HFFc6 (cell line): ENCODE measurements at places on chromosomes 13 and 19.

DNA sequence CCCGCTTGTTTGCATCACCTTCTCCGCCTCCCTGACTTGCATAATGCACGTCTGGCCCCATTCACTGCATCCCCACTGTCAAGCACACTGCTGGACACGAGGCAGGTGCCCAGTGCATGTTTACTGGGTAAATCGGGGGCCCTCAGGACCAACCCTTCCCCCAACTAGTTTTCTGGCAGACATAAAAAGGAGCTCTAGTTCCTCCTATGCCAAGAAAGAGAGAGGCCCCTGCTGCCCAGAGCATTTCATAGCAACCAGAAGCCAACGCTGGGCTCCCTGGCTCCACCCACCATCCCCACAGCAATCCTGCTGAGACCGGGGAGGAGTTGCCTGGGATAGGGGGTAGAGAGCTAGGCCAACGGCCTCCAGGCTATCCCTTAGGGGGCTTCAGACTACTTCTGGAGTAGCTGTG is 23.2 kb downstream of the ANKRD27 start:
- no peak for DNase-seq

- no peak for DNase-seq
Observed at GRCh38 chr13:89310943-89311672, 1639.9 kb downstream of the SLITRK5 start.

DNA sequence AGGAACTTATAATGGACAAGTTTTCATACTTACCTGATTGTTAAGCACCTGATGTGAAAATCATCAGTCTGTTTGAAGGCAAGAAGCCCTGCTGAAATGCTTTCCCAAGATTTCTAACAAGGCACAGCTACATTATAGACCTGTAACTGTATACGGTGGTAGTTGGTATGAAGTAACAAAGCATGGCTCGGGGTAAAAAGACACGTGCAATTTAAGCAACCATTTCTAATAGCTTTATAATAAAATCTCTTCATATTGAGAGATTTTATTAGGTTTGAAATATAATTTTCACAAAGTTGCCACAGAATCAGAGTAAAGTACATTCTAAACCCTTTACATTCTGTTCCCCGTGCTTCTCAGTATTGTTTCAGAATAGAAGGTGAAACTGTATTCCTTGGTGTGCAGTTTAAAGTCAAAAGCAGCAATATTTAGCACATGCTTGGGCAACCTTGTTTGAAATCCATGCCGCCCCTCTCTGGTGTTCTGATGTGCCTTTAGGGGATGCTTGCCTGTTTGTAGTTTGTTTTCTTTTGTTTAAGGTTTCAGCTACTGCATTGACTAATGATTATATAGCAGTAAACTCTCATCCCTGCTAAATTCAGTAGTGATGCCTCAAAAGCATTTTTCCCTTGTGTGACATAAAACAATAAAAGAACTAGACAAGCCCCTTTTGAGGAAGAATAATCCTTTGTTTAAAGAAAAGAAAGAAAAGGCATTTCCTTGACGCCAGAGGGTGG is 125.2 kb upstream of the OBI1 start:
- DNase-seq: no peak

GRCh38 chr13:96473526-96474180 is 383.7 kb downstream of the HS6ST3 start:
- DNase-seq: no peak

DNA sequence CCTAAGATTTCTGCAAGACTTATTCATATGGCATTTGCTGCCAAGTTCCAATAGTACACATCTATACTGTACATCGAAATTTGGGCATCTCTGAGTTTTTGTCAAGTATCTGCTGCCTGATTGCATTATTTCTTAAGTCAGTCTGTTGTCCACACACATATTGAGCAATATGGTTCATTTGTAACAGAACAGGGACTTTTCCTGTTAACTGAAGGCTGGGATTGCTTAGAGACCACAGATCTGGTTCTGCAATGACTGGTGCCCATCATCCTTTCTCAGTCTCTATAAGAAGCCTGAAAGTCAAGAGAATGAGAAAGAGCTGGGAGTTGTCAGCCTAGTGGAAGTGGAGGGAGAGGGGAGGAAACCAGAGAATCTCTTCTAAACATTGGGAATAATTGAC is 22.5 kb upstream of the MYCBP2 start:
- no peak for DNase-seq

DNA sequence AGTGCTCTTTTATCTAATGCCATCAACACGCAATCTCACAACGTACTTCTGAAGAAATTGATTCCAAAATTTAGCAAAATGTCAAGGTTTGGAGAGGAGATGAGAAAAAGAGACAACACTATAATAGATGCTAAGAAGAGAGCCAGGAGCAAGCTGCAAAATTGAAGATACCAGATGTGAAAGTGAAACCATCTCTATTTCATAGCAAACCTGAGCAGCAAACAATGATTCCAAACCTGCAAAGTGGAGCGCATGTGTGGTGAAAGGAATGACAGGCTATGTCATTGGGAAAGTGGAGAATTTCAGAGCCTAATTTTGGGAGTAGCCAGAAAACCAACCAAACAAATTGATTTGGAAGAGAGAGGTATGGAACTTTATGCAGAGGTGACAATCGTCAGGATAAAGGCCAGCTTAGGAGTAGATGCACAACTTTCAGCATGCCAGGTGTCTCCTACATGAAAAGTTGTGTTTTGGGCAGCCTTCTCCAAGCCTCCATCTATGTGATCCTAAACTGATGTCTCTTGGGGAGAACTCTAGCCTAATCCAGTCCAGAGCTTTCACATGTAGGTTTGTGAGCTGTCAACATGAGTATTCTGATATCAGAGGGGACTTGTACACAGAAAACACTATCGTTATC is 158.4 kb upstream of the FNDC3A start:
- no peak for DNase-seq

DNA sequence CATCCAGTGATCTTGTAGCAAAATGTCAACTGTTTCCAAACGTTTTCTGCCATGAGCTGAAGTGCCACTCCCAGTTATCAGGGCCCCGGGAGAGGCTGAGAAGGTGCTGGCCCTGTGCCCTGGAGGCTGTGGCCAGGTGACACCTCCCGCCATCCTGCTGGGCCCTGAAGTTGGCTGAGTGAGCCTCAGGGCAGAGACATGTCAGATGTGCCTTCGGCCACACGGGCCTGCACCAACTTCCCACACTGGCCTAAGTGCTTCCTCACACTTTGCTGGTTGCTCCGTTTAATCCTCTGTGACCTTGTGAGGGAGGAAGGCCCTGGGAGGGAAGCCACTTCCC is 4.8 kb downstream of the ADPRHL1 start:
- DNase-seq: no peak

DNA sequence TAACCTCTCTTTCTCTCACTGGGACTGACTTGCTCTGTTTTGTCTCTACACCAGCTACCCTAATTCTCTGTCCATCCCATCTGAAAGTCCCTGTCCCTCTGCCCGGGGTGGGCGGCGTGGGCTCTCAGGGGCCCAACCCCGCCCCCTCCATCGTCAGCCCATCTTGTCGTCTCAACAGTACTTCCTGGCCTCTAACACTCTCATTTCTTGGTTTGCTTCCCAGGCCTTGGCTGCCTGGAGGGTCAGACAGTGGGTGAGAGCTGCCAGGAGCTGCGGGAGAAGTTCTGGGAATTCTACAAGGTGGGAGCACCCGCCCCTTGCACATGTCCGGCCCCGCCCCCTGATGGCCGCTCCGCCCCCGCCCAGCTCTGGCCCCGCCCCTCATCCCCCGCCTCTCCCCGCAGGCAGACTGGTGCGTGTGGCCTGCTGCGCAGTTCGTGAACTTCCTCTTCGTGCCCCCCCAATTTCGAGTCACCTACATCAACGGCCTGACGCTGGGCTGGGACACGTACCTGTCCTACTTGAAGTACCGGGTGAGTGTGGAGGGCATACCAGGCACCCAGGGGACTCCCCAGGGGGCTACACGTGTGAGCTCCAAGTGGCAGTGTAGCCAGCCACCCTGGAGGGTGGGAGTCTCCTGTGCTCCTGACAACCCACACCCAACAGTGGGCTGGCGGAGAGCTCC is 1.7 kb downstream of the MPV17L2 start:
- no peak for DNase-seq

DNA sequence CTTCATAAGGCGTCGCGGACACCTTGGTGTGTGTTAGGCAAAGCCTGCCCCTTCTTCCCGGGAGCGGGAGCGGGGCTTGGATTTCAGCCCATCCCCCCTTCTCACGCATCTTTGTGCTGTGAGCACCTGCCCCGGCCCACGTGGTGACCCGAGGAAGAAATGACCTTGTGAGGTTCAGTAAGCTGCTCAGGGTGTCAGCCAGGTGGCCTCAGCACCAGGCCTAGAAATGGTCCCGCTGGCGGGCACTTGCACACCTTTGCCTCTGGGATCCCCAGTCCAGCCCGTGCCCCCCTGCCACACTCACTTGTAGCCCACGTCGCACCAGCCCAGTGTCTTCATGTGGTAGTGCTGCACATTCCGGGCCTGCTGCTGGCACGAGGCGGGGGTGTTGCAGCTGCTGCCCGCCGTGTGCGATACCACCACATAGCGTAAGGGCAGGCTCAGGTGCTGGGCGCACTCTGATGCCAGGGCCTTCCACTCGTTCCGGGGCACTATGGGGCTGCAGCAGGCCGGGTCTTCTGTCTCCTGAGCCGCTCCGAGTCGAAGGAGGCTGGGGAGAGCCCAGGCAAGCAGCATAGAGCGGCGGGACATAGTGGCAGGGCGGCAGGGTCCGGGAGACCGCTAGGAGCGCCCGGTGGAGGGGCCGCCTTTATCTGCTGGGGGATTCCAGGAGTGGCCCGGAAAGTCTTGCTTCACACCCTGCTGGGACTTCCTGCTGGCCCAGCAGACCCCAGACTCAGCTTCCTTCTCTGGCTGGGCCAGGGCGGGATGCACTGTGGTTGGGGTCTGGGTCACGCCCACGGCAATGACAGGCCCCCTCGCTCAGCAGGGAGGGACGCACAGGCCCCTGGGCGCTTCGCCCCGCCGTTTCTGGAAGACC is at the start of gene PGLYRP1:
PGLYRP1 (minus strand) TSS at position 623 of the 880 bp plus-strand sequence; CDS start at position 591, 32 bp downstream.
- no peak for DNase-seq

GRCh38 chr19:31258211-31259052 is 90.8 kb downstream of the TSHZ3 start:
- DNase-seq: no peak

GRCh38 chr13:90205081-90205480 is 1142.4 kb upstream of the MIR17HG start:
- DNase-seq: no peak

GRCh38 chr13:67224148-67224846 is 5.8 kb downstream of the PCDH9 start:
- DNase-seq: peak; percentile 68

- DNase-seq: peak; percentile 59
Observed at GRCh38 chr13:45328661-45329111, 12.3 kb downstream of the TPT1 start.

DNA sequence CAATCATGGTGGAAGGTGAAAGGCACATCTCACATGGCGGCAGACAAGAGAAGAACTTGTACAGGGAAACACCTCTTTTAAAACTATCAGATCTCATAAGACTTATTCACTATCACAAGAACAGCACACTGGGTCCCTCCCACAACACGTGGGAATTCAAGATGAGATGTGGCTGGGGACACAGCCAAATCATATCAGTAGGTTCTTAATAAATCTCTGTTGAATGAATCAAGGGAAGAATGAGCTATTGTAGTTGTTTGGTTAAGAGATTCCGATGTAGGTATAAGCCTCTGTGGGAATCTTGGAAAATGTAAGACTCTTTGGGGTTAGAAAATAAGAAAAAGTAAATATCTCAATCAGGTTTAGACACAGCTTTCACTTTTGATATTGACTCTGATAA is 400.2 kb downstream of the KCNRG start:
- no peak for DNase-seq

DNA sequence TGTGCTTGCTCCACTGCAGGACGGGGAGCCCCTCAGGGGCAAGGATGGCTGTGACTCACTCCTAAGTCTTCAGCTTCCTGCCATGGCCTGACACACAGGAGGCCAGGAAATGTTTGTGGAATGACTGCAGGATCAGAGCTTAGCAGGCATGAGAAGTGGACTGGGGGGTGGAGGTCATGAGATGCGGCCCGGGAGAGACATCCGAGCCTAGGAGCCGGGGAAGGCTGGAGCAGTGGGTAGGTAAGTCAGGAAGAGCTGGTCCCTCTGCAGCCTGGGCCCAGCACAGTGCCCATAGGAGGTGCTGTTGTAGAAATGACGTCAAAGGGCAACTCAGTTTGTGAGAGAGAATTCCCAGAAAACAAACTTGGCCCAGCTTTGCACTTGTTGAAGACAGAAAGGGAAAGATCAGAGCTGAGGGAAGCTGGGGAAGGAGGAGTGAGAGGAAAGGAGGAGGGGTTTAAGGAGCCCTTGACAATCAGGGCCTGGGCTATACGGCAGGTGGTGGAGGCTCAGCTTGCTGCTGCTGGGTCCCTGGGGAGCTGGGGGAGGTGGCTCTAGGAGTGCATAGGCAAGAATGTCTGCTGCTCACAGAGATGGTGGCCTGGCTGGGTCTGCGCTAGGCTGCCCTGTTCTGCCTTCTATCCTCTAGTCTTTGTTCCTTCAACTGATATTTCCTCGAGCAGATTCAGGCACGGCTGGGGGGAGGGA is 18.5 kb downstream of the POU2F2 start:
- peak; percentile 98 for DNase-seq

DNA sequence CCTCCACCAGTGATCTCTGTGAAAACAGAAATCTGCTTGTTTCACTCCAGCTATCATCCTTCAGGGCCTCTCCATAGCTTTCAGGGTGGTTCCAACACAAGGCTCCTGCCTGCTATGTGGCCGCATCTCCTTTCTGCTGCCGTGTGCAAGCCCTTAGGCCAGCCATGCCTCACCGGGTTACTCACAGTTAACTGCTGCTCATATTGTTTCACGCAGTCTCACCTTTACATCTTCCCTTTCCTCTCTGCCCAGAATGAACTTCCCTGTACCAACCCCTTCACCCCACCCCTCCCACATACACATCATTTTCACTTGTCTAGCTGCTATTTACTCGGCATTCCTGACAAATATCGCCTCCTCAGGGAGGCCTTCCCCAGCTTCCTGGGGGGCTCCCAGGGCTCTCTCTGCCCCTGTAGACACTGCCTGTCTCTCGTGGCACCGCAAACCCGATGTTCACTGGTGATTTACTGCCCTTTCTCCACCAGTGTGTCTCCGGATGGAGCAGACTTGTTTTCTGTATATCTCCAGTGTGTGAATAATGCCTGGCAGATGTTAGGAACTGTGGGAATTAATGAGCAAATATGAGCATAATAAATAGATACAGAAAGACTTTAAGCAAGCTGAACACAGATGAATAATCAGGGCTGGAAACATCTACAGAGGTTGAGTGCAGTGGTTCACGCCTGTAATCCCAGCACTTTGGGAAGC is 39.3 kb upstream of the GPR183 start:
- no peak for DNase-seq

DNA sequence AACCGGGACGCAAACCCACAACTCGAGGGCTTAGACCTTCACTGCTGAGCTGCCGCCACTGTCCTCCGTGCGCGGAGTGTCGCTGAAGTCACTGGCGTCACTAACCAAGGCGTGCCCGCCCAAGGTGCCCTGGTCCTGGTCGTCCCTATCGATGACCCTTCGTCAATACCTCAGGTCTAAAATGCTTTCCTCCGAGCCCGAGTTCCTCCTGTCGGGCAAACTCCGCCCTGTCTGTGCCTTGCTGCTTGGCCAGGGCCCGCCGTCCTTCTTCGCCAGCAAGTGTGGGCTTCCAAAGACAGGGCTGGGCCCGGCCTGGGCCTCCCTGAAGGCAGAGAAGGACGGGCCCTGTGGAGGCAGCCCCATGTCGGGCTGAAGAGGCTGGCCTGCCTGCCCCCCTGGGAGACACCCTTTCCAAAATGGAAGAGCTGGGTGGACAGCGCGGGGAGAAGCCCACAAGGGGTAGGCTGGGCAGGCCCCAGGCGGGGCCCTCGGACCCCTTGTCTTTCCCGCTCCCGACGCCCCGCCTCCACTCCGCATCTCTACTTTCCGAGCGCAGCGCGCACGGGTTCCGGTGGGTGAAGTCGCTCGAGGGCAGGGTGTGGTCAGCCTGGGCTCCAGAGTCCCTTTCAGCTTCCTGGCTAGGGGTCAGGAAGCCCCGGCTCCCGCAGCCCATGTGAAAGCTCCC is 13.4 kb downstream of the RB1 start:
- DNase-seq: no peak
